ENCODE measurements at places on chromosomes 3 and 15. TPM values are rescaled to one million over a fixed set of nuclear protein-coding genes. Genes with fewer than 3 reads are reported as not detected.

DNA sequence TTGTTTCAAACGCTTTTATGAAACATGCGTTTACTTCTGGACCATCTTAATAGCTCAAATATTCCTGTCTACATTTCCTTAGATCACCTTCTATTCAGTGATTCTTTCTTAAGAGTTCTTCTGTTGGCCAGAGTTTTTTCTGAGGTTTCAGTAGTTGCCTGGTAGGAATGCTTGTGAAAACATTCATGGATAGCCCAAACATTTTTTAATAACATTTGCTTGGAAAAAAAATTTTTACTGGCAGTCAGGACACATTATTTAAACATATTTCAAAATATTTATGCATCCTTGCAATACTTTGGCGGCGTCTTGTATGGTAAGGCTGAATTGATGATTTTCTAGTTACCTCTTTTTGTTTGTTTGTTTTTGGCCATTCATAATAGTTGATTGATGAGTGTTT, 47.4 kb upstream of the ZBTB20 start:
- H3K27ac ChIP-seq = no peak overlapping the region
- H3K27me3 ChIP-seq = no peaks in the 10 kb centered on the region
- H3K36me3 ChIP-seq = no peaks in the 10 kb centered on the region

- no peaks in the 10 kb centered on the region for H3K36me3 ChIP-seq
- H3K4me1 ChIP-seq = no peaks in the 10 kb centered on the region
- DNase-seq = no peak
- H3K4me3 ChIP-seq = no peak overlapping the region
- H3K27ac ChIP-seq = no peak overlapping the region
These were observed 38.8 kb upstream of the EIF5A2 start for GRCh38 chr3:170947018-170947769.

DNA sequence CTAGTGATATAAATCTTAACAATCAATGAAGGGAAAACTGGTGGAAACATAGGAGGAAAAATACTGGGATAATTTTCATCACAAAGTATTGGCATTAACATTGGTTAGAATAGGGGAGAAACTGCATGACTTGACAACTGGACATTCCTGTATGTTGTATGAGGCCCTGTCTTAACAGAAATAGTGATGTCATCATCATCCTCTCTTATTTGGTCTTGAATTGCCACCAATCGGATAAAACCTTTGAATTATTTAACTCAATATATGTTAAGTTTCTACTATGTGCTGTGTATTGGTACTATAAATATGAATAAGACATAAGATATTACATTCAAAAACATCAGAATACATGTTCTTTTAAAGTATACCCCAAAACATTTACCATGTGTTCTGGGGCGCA, 130.1 kb upstream of the CCDC54 start:
- no peaks in the 10 kb centered on the region for H3K27me3 ChIP-seq
- peaks cover 20% of the 10 kb centered on the region for H3K36me3 ChIP-seq
- DNase-seq = no peak
- no peak overlapping the region for H3K4me3 ChIP-seq
- H3K27ac ChIP-seq = no peak overlapping the region

Gene C3orf20
- total RNA-seq = 0.24 TPM

DNA sequence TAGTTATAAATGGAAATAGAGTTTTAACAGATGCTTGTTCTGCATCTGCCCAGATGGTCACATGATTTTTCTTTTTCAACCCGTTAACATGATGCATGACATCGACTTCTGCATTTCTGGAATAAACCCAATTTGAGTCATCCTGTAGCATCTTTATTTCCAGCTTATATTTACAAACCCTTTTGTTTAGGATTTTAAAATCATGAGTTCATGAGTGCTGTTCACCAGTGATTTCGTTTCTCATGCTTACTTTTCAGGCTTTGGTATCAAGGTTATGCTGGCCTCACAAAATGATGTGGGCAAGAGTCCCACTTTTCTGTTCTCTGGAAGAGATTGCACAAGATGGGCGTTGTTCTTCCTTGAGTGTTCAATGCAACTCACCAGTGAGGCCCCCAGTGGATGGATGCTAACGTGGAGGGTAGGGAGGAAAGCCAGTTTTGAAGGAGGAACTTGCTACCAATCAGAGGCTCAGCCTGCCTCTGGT, 5.2 kb downstream of the HRH1 start:
- H3K27me3 ChIP-seq = peaks cover 66% of the 10 kb centered on the region
- peaks cover 4% of the 10 kb centered on the region for H3K4me1 ChIP-seq
- no peak for DNase-seq
- peaks cover 3% of the 10 kb centered on the region for H3K36me3 ChIP-seq
- H3K4me3 ChIP-seq = no peak overlapping the region

Gene PATL2
- total RNA-seq = 1.0 TPM

DNA sequence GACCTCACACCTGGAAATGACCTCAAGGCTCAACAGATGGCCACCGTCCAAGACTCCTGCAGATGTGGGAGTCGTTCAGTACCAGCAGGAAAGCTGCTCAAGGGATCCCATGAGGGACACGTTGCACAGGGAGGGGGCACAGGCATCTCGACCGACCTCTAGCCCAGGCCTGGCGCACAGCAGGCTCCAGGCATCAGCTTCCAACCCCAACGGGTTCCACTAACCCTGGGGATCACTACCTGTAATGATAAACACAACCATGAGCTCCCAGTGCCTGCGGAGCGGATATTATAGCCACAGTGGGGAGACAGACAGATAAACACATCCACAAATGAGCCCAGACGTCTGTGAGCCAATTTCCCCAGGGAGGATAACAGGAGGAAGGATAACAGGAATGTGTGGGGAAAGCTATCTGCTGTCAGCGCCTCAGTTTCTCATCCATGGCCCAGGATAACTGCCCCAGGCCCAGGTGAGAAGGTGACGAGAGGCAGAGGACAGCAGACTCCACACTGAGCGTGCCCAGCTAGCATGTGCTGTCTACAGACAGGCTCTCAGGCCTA, 19.9 kb downstream of the NUP210 start:
- no peak overlapping the region for H3K27ac ChIP-seq
- no peak for DNase-seq
- peaks cover 8% of the 10 kb centered on the region for H3K4me1 ChIP-seq
- no peaks in the 10 kb centered on the region for H3K27me3 ChIP-seq
- H3K36me3 ChIP-seq = no peaks in the 10 kb centered on the region
- H3K4me3 ChIP-seq = no peak overlapping the region

DNA sequence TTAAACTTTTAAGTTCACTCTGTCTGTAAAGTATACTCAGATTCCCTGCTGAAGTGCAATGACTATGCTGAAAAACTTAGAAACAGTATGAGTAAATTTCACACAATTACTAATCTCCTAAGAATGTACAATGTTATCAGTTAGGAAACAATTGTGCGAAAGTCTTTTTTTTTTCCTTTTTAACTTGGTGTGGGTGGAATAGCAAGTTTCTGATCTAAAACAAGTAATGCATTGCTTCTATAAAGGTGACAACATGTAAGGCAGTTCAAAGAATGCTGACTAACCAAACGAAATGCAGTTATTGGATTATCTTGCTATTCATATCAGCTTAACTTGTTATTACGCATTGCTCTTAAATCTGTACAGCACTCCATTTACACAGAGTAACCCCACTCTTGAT, 19.3 kb upstream of the SLC12A8 start:
- peak overlapping the region; percentile 69 for H3K27ac ChIP-seq
- no peak for DNase-seq
- H3K4me1 ChIP-seq = peaks cover 4% of the 10 kb centered on the region
- no peak overlapping the region for H3K4me3 ChIP-seq

- H3K4me3 ChIP-seq = no peak overlapping the region
- H3K27me3 ChIP-seq = no peaks in the 10 kb centered on the region
- no peak overlapping the region for H3K27ac ChIP-seq
- no peaks in the 10 kb centered on the region for H3K36me3 ChIP-seq
These were observed 372.8 kb upstream of the TBL1XR1 start for GRCh38 chr3:177569875-177570657.

DNA sequence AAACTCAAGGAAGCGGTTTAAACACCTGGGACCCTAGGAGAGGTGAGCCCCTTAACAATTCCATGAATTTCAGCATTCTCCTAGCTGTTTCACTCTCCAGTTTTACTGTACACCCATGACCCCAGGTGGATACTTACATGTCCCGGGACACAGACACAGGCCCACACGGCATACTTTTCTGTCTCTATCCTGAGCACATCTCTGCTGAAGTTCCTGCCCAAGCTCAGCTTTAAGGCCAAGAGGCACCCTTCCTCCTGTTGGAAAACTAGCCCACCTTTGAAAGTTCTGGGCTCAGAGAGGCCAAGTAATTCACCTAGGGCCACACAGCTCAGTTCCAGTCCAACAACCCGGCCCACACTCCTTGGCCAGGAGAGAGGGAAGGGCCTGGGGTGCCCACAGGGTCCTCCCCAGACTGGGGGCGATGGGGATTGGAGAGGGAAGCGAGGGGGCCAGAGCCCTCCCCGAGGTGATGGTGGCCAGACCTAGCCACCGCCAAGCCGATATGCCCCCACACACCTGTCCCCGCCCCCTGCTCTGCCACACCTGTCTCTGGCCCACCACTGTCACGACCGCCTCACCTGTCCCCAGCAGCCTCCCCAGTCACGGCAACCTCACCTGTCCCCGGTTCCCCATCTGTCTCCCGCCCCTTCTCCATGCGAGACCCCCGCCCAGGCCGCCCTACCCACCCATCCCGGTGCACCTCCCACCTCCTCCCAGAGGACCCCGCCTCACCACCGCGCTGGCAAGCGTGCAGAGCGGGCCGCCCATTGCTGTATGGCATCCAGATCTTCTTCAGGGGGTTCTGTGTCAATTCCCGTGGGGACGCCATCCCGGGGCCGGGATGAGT, 431 bp downstream of the PFKFB4 start:
- peak overlapping the region; percentile 96 for H3K4me3 ChIP-seq
- no peak for DNase-seq
- no peaks in the 10 kb centered on the region for H3K36me3 ChIP-seq
- H3K27ac ChIP-seq = peak overlapping the region; percentile 90
- H3K27me3 ChIP-seq = no peaks in the 10 kb centered on the region
- H3K4me1 ChIP-seq = peaks cover 41% of the 10 kb centered on the region

Gene BLM
- 8.5 TPM for total RNA-seq

GRCh38 chr3:126105691-126106187, 21.8 kb upstream of the SLC41A3 start:
- no peaks in the 10 kb centered on the region for H3K27me3 ChIP-seq
- DNase-seq = peak; percentile 50
- H3K36me3 ChIP-seq = no peaks in the 10 kb centered on the region
- no peak overlapping the region for H3K4me3 ChIP-seq
- H3K4me1 ChIP-seq = peaks cover 3% of the 10 kb centered on the region

DNA sequence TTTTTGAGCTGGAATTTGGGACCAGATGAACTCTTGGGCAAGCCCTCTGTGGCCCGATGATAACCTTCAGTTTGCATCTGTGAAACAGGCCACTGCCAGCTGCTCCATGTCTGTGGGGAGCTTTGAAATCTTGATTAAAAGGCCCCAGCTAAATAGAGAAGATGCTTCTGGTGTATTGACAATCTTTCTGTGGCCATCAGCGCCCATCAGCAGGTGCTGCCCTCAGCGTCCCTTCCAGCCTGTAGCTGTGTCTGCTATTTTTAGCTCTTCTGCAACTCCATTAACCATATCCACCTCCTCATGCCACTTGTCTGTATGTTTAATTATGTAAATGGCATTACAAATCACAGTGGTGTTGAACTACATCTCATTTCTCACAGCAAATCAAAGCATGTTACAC, 54.0 kb downstream of the CHCHD6 start:
- no peak overlapping the region for H3K4me3 ChIP-seq
- no peak overlapping the region for H3K27ac ChIP-seq
- peaks cover 4% of the 10 kb centered on the region for H3K36me3 ChIP-seq
- DNase-seq = no peak
- H3K27me3 ChIP-seq = no peaks in the 10 kb centered on the region
- peaks cover 2% of the 10 kb centered on the region for H3K4me1 ChIP-seq

Measured in type B pancreatic cell (in vitro differentiated cells).